ENCODE measurements at places on chromosomes 16 and 17.

DNA sequence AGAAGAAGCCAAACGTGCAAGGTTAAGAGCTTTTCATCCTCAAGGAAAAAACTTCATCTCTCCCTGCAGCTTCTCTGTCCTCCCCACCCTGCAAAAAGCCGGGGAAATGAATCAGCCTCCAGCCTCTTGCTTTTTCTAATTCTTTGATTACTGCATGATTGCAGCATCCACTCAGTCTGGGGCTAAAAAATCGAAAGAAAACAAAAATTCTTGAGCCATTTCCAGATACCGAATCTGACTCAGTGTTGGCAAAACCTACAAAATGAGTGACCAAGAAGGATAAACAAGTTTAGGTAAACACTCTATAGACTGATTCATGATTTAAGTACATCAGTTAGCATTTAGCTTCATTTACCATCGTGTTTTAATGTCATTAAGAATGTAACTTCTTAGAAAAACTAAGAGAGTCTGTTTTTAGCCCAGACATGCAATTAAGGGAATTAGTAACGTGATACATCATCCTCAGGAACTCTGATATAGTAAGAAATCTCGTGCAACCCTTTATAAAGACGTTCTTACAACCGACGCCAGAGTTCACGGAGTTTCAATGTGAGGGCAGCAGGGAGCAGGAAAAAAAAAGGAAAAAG, 287.3 kb upstream of the FOXF1 start:
- DNase-seq, result no peak

GRCh38 chr16:441447-441846, 16.0 kb downstream of the RAB11FIP3 start:
- DNase-seq, result no peak

DNA sequence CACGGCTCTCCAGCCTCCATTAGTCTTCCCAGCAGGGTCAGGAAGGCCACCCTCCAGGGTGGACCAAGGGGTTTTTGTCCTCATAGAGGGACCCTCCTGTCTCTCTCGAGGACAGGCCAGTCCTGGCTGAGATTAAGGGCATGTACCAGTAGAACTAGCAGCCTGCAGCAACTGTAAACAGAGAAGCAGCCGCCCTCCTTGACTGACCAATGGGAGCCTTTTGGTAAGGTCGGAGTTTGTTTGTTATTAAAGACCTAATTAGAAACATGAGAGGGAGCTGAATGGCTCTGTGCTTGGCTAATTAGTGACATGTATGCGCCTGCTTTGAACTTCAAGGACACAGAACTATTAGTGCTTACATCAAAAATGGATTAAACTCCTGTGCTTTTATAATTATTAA, 80.0 kb downstream of the CCDC182 start:
- no peak for DNase-seq

- peak; percentile 96 for DNase-seq
These were observed 53.3 kb upstream of the BCAR1 start for GRCh38 chr16:75304521-75305363.

GRCh38 chr16:59205403-59205802, 471.3 kb upstream of the GOT2 start:
- peak; percentile 2 for DNase-seq

- DNase-seq, result no peak
These were observed 4.6 kb downstream of the DHX58 start for GRCh38 chr17:42107597-42108576.

DNA sequence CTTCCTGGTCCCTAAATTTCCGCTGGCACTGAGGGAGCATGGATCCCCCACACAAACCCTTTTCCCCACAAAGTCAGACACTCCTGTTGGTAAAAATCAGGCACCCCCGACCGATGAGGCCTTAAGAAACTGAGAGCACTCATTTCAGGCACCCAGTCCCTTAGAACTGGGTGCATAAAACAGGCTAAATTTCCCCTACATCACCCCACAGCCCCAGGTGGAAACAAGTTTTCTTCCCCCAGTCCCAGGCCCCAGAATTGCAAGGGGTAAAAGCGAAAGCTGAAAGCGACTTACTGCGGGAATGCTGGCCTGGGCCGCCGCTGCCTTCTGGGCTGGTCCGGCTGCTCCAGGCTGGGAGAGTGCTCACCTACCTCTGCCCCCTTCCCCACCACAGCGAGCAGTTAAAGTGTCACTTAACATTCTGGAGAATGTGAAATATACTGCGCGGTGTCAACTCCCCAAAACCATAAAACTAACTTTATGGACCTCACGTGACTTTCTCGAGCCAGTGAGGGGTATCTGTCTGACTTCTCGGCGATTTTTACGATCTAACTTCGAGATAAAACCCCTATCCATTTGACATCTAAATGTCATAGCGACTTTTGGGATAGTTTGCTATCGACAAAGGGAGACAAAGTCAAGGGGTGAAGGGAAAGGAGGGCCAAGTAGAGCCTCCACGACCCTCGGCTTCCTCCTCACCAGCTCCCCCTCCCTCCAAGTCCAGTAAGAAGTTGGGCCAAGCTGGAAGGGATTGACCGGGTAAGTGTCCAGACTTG, at the start of gene HOXB3:
HOXB3 (minus strand) TSS at position 411 of the 776 bp plus-strand sequence. CDS start 37,767 bp downstream, outside the sequence.
- DNase-seq, result no peak

DNA sequence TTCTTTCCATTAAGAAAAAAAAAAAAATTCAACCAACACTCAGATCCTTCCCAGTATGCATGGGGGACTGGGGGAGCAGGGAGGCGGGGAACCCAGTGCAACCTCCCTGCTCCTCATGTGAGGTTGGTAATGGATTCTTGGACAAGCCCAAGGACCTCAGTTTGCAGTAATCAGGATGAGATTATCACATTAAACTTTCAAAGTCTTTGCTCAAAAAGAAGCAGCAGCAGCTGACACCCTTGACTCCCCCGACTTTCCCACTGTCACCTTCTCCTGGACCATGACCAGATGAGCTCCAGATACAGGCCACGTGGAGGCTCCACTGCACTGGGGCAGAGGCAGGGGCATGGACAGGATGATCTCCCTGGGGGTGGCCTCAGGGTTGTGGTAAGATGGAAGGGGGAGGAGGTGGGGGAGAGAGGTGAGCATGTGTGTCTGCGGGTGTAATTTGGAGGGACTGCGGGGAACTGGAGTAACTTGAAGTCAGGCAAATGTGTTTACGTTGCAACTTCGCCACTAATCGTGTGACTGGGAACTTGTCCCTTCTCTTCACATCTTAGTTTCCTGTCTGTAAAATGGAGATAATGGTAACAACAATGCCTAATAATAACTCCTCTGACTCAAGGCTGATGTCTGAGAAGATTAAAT, 19.8 kb downstream of the ZNF385C start:
- no peak for DNase-seq

DNA sequence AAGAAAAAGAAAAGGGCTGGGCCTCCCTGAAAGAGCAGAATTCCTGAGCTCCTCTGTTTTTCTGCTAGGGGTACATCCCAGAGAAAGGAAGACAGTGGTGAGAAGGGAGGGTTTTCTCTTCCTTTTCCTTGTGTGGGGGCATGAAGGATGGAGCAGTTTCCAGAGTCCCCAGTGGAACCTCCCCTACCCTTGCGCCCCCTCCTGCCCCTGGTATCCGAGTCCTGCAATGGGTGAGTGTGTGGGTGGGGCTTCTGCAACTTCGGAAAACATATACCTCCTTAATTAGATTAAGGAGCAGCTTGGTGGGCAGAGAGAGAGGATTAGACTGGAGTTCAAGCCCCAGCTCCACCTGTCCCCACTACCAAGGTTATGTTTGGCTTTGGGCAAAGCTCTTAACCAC, 5.4 kb upstream of the GIP start:
- no peak for DNase-seq

GRCh38 chr17:48909783-48910182, 1.6 kb downstream of the UBE2Z start:
- no peak for DNase-seq

GRCh38 chr16:57915811-57916488, 55.0 kb downstream of the CNGB1 start:
- no peak for DNase-seq

DNA sequence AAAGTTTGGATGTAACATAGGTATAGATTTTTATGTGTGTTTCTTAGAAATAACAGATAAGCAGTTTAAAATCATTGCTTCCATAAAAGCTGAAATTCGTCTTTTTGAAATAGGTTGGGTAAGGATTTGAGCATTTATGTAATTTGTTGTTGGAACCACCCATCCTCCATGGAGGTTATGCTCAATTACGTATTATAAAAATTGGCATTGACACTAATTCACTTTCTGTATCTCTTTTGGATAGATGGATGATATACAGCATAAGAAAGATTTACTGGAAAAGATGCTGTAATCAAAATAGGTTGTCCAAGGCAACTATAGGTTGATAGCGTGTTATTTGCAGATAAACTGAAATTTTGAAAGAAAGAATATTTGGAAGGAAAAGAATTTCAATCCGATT, 105.5 kb downstream of the PRKCA start:
- no peak for DNase-seq

- DNase-seq, result no peak
These were observed 62.3 kb downstream of the WNT3 start for GRCh38 chr17:46756081-46756735.

DNA sequence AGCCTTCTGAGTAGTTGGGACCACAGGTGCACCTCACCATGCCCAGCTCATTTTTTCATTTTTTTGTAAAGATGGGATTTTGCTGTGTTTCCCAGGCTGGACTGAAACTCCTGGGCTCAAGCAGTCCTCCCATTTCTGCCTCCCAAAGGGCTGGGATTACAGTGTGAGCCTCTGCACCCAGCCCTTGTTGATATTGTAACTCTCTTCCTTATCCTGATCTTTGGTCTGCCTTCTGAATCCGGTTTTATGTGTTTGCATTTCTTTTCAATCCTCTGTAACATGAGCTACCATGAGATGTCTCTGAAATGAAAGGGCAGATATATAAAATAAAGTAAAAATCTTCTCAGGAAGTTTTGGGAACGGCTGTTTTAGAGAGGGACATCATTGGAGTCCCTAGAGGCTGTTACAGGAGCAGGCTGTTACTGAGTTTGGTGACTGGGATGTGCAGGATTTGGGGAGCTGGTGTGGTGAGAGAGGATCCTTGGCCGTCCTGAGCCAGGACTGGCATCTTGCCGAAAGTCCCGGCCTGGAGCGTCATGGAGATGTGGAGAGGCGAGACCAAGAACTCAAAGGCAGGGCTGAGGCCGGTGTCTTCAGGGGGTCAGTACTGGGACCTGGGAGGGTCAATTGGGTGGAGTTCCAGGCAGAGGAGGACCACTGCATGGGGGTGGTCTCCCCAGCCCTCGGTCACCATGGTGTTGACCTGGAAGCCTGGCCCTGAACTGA, 39.4 kb downstream of the ATP2C2 start:
- DNase-seq, result no peak

DNA sequence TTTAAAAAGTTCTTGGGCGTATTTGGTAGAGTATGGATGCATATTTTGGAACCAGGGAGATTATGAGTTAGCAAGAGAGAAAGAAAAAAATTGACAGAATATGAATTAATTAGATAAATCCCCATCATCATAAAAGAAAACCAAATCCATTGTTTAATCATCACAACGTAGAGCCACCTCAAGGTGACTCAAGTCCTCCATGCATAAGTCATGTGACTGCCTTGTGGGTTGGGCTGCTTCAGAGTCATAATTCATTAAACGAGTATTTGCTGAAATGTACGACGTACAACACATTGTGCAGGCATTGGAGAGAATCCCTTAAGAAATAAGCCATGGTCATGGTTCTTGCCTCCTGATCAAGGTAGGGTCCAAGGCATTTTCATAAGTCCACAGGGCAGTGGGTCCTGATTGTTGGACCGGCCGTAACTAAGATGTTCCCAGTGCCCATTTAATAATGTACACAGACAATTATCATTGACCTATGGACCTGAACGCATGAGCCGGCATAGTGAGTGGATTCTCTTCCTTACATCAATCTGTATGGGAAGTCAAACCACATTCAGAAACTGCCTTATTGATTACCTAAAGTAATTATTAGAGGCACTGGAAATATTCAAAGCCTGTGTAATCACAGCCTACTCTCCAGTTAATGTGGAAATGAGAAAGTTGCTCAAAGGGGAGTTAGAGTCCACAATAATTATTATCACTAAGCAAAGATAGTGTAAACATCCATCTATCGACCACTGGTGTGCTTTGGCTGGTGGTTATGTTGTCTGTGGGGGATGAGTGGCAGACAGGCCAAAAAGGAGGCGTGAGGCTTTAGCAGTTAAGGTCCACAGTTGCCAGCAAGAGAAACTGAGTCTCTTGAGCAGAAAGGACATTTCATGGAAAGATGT, 165.4 kb downstream of the PITPNC1 start:
- no peak for DNase-seq

- no peak for DNase-seq
These were observed 160.9 kb upstream of the FOXF1 start for GRCh38 chr16:86349338-86349900.

DNA sequence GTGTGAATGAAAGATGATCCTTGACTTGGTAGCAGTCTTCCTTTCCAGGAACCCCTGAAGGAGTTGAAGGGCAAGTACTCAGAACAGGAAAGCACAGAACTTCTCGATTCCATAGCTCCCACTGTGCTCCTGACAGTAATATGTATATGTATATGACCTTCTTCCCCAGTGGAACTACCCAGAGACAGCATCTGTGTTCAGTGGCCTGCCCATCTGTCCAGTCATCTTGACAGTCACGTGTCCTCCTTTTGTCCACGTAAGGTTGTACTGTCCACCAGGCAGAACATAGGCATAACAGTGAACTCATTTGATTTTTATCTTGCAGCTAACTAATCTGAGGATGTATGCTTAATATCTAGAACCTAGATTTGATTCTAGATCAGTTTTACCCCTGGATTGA, 37.8 kb upstream of the RASL10B start:
- DNase-seq, result no peak

GRCh38 chr16:69132424-69133252, at the start of the genes CHTF8 and UTP4:
CHTF8 (minus strand) TSS chr16:69132588; CDS start chr16:69121458, 11,130 bp downstream.
UTP4 (plus strand) TSS chr16:69132649; CDS start chr16:69133460, 811 bp downstream.
- peak; percentile 79 for DNase-seq

GRCh38 chr17:27473748-27474609, 17.7 kb downstream of the KSR1 start:
- DNase-seq, result no peak

- no peak for DNase-seq
These were observed 22.6 kb downstream of the CNTNAP1 start for GRCh38 chr17:42704837-42705494.

DNA sequence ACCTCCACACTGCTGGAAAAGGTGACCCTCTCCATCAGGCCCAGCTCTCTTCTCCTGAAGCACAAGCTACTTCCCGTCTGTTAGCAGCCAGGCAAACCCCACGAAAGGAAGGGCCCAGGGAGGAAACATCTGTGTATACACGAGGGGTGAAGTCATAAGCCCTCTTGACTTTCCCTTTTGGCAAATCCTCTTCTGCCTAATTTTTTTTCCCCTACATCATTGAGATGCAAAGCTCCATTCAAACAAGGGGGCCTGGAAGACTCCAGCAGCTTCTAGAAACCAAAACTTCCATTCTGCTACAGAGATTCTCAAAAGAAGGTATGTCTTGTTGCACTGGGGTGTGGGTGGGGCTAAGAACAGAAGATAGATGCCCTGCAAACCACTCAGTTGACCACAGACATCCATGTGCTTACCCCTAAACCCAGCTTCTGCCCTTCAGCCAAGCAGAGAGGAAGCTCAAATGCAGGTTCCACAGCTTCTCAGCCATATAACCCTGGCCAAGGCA, 145.6 kb upstream of the RCVRN start:
- DNase-seq, result no peak

All from LHCN-M2 (cell line).